Hippocampal formation (tissue), 2 donors: ENCODE measurements at places on chromosomes 5 and 9.

- no peak for DNase-seq
These were observed 6.0 kb upstream of the IRX4 start for GRCh38 chr5:1888541-1889251.

DNA sequence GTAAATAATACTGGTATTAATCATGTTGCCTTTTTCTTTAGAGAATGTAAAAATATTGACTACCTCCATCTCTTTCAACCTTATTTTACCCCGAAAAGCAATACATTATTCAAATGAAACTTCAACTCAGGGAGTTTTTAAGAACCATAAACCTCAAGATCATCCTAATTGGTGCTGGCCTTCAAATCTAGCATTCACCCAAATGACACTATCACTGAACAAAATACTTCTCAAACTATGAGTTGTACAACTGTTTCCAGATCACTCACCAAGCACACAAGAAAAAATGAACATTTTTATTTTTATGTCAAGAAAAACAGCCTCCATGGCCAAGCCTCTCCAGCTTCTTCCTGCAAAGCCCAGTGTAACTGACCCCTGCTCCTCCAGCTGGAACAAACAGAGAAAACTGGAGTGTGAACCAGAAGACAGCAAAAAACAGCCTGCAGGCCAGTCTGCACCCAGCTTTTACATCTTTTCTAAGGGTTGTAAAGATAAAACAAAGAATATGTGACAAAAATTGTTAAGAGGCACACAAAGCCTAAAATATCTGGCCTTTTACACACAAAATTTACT, 21.2 kb downstream of the AUH start:
- DNase-seq = no peak

DNA sequence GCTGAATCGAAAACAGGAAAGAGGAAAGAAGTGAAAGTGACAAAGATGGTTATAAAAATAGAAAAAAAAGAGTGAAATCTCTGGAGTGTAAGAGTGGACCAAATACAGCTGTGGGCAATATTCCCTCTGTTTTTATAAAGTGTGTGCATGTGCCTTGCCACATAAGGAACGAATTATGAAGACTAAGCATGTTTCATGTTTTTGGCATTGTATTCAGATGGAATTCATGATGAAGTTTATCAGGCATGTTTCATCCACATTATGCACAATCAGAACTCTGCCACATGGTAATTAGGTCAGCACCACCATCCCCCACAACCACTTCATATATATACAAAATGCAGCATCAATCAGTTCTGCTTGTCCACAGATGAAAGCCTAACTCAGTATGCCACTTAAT, 348.0 kb downstream of the ZNF608 start:
- DNase-seq = no peak

DNA sequence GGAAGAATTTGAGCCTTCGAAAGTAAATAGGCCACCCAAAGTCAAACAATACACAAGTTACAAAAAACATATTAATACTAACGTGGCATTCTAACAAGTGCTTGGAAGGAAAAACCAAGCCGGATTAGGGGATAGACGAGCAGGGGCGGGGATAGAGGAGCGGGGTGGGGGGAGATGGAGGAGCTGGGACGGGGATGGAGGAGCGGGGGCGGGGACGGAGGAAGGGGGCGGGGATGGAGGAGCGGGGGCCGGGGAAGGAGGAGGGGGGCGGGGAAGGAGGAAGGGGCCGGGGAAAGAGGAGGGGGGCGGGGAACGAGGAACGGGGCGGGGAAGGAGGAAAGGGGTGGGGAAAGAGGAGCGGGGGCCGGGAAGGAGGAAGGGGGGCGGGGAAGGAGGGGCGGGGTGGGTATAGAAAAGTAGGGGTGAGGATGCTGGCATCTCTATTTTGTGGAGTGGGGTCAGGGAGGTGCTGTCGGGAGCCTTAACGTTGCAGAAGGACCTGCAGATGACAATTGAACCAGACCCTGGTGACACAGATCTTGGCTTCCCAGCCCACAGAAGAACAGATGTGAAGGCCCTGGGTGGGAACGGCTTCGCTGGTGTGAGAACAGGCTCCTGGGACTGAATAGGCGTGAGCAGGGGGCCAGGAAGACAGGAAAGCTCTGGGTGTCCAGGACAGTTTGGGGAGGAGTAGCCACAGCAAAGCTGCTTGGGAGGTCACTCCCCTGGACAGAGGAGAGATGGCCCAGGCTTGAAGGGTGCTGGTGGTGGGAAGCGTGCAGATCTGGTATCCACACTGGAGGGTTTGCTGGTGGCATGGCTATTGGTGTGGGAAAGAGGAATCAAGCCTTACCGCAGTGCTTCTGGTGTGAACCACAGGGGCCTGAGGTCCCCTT, 233.3 kb upstream of the DAP start:
- DNase-seq = no peak

GRCh38 chr9:111037708-111038330, 451 bp downstream of the LPAR1 start:
- DNase-seq = no peak

- no peak for DNase-seq
These were observed 92.1 kb downstream of the CACNA1B start for GRCh38 chr9:137969685-137970084.

- DNase-seq = no peak
These were observed 9.8 kb downstream of the RIGI start for GRCh38 chr9:32516241-32516640.

- DNase-seq = no peak
These were observed 95.9 kb upstream of the TNC start for GRCh38 chr9:115213818-115214334.

GRCh38 chr9:94973451-94973941, 247.0 kb downstream of the AOPEP start:
- no peak for DNase-seq

- DNase-seq = no peak
These were observed 488 bp downstream of the COL15A1 start for GRCh38 chr9:98944057-98944733.

- no peak for DNase-seq
These were observed 47.2 kb downstream of the AOPEP start for GRCh38 chr9:94773655-94774054.

DNA sequence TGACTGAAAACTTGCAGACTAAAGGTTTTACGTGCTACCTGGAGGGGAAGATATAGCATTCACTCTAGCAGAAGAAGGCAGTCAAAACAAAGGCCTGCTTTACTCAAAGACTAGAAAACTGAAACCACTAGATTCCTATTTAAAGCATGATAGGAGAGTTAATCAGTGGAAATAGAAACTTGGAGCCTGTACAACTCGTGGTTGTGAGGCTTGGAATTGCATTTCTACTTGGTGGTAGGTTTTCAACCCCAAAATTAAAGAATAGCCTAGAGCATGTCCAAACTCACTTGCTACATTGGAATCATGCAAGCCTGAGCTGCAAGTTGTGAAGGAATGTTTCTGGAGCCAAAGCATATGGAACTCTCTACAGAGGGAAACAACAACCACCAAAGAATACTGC, 1526.4 kb upstream of the NUDT12 start:
- no peak for DNase-seq

GRCh38 chr9:68802525-68803015, 97.5 kb downstream of the PIP5K1B start:
- no peak for DNase-seq

DNA sequence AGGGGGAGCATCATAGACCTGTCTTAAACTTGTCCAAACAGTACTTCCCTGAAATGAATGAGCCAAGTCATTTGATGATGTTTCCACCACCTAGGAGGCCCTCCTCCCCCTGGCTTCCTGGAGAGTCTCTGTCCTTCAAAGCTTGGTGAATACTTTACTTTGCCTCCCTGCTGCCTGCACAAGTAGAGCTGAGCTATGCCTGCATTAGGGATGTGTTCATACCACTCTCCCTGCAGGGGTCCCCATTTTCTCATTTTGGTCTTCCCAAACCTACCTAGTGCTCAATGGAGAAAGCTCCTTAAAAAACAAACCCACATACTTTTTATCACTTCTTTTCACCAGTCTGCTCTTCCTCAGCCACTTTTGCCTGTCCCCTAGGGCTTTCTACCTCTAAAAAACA, 7.7 kb downstream of the CCNI2 start:
- peak; percentile 45 for DNase-seq

GRCh38 chr5:132462333-132462732, 28.2 kb downstream of the IRF1 start:
- no peak for DNase-seq

DNA sequence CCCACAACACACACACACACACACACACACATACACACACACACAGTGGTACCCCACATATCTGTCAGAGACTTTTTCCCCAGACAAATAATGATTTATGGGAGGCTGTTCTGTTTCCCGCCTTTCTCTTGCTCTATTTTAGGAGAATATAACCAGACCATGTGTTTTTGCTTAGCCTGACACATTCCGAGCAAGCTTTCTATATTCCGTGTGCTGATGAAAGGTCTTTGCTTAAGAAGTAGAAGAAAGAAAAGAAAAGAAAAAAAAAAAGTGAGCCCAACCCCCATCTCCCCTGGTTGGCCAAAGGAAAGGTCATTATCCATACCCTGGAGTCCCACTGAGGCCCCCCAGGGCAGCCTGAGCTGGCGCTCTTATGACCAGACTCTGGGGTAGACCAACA, 338.6 kb downstream of the SLIT3 start:
- DNase-seq = no peak

DNA sequence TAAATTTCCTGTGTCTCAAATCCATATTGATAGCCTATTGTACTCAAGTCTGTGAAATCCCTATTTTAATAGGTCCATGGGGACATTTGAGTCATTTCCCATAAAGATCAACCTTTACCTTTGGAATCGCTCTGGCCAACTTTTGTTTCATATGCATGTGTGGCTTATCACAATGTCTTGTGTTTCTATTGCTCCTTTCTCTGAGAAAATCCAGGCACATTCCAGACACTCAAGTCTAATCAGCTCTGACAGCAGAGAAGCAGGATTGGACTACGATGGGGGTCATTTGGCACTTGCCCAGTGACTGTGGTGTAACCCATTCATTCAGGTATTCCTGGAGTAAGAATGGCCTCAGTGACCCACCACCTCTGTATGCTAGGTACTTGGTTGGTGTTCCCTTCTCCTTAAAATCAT, 48.4 kb downstream of the ACTBL2 start:
- no peak for DNase-seq

- DNase-seq = no peak
These were observed 88.8 kb upstream of the DMRT1 start for GRCh38 chr9:752681-753200.

GRCh38 chr5:167964529-167964928, 326.9 kb upstream of the WWC1 start:
- DNase-seq = no peak

DNA sequence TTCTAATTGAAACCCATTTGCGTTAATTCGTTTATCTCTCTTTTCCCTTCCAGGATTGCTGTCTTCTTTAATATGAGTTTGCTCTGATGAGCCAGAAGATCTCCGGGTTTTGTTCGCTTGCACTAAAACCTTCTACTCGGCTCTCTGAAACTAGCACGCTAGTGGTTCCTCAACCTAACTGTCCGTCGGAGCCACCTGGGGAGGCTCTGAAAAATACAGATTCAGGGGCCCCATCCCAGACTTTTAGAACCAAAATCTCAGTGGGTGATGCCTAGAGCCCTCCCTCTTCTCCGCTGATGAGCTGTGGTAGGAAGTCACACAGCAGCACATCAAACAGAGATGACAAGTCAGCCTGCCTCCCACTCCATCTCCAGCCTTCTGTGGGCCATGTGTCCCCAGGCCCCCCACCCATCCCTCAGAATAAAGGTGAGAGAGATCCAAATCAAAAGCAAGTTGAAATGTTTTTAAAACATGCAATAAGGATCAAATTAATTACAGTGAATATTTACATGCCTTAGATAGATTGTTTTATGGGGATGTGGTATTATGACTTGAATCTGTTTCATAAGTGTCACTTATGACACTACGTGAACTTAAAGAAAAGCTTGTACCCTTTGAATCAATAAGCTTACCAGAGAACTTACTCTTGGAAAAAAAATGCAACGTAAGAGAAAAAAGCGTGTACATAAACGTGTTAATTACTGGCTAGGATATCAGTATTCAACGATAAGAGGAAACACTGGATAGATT, 16.4 kb downstream of the FCN2 start:
- no peak for DNase-seq

GRCh38 chr5:176810687-176811501, 535 bp downstream of the UNC5A start:
- DNase-seq = no peak

GRCh38 chr5:6542421-6543345, 90.2 kb downstream of the NSUN2 start:
- no peak for DNase-seq

DNA sequence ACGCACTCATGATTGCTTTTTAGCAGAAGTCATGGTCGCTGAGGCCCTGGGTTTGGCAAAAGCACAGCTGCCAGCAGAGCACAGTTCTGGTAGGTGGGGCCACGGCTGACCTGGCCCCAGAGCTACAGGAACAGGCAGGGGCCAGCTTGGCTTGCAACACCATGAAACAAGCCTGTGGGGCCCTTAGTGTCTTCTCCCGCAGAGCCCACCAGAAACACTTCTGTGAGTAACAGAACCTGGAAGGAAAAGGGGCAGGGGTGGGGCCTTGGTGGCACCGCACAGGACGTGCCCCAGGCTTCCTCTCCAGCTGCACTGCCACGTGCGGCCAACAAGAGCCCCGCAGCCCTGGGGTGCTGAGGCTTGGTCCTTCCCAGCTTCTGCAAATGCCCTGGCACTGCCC, 4.8 kb downstream of the ASB6 start:
- no peak for DNase-seq

DNA sequence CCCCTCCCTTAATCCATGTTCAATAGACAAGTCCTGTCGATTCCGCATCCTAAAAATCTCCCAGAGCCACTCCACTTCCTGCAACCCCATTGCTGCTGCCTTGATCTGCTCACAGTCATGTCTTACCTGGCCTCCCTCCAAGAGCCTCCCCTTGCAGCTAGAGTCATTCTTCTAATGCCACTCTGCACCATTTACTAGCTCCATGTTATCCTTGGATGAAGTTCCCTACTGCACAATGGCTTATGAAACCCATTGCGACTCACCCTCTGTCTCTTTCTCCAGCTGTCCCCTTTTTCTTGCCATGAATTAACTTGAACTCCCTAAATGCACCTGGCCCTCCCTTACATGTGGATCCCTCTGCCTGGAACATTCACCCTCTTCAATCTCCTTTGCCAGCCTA, 39.5 kb downstream of the MEGF10 start:
- no peak for DNase-seq

GRCh38 chr5:127385936-127386335, 95.3 kb downstream of the MEGF10 start:
- DNase-seq = no peak

DNA sequence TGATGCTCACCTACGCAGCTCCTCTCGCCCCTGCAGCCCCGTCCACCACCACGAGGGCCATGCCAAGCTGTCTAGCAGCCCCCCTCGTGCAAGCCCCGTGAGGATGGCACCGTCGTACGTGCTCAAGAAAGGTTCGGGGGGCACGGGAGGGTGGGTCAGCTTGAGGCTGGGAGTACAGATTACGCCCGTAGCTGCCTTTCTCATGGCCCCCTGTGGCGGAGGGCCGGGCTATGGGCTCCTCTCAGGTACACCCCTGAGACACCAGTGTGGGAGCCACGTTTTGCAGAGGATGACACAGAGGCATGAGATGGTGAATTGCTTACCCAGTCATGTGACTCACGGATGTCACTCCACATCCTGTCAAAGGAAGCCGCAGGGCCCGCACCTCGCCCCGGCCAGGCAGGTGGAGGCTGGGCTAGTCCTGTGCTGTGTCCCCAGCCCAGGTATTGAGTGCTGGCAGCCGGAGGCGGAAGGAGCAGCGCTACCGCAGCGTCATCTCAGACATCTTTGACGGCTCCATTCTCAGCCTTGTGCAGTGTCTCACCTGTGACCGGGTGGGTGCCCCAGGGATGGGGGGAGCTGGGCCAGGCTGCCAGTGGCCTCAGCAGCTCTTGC, 33.7 kb downstream of the USP20 start:
- no peak for DNase-seq

- DNase-seq = no peak
These were observed 18.7 kb downstream of the PCDHGC5 start for GRCh38 chr5:141507387-141508091.

GRCh38 chr9:104854613-104855012, 73.3 kb downstream of the ABCA1 start:
- no peak for DNase-seq
